ENCODE measurements at places on chromosomes 11 and 22. TPM values are rescaled to one million over a fixed set of nuclear protein-coding genes. Genes with fewer than 3 reads are reported as not detected.

GRCh38 chr11:71936825-71937224 lies 8.0 kb downstream of the RNF121 start:
- H3K4me3 ChIP-seq = no peak overlapping the region
- H3K4me1 ChIP-seq = no peaks in the 10 kb centered on the region
- no peaks in the 10 kb centered on the region for H3K27me3 ChIP-seq
- H3K36me3 ChIP-seq = no peaks in the 10 kb centered on the region
- no peak overlapping the region for H3K27ac ChIP-seq

DNA sequence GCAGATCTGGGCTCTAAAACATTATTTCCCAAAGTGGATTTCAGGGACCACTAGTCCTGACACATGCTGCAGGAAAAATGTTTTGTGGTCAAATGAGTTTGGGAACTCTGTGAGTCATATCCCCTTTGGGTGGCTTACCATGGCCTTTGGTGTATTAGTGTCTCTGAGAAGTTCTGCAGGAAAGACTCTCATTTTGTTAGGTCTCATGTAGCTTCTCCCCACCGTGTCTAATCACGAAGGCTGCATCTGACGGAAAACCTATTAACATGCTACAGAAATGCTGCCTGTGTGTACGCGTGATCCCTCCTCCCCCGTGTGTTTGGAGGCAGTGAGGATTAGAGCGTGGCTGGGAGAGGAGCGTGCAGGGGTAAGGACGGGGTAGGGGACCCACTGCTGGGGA lies 191.7 kb downstream of the ST3GAL4 start:
- no peaks in the 10 kb centered on the region for H3K4me1 ChIP-seq
- no peaks in the 10 kb centered on the region for H3K36me3 ChIP-seq
- no peaks in the 10 kb centered on the region for H3K27me3 ChIP-seq
- no peak for DNase-seq
- H3K27ac ChIP-seq = no peak overlapping the region

The KCNE3 gene
- total RNA-seq = 31.9 TPM

The CDC42EP2 gene
- total RNA-seq = 28.3 TPM

DNA sequence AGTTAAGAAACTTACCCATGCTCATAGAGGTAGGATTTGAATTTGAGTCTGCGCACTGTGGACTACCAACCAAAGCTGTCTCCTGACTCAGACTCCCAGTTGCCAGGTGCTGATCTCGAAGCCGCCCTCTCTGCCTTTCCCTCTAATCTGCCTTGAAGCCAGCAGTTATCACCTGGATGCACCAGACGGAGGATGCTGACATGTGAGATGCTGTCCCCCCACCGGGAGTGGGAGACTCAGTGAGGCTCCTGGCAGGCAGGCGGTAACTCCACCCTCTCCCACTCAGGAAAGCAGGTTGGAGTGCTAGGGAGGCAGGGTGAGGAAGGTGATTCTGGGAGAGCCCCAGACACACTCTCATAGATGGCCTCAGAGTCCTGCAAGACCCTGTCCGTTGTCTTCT lies 40.4 kb downstream of the KIAA1671 start:
- no peak for DNase-seq
- H3K4me3 ChIP-seq = no peak overlapping the region
- H3K27ac ChIP-seq = peak overlapping the region; percentile 80
- H3K36me3 ChIP-seq = no peaks in the 10 kb centered on the region
- no peaks in the 10 kb centered on the region for H3K27me3 ChIP-seq

GRCh38 chr22:47381240-47381639 lies 618.8 kb downstream of the TBC1D22A start:
- no peaks in the 10 kb centered on the region for H3K4me1 ChIP-seq
- no peak overlapping the region for H3K27ac ChIP-seq
- no peaks in the 10 kb centered on the region for H3K36me3 ChIP-seq
- no peak overlapping the region for H3K4me3 ChIP-seq
- H3K27me3 ChIP-seq = no peaks in the 10 kb centered on the region

- H3K36me3 ChIP-seq = no peaks in the 10 kb centered on the region
- no peak overlapping the region for H3K4me3 ChIP-seq
- H3K27ac ChIP-seq = no peak overlapping the region
- no peaks in the 10 kb centered on the region for H3K27me3 ChIP-seq
- H3K4me1 ChIP-seq = no peaks in the 10 kb centered on the region
- DNase-seq = peak; percentile 10
These were observed 48.9 kb upstream of the SHANK2 start for GRCh38 chr11:71301046-71301857.

GRCh38 chr11:125375146-125375545 lies 120.9 kb downstream of the FEZ1 start:
- no peaks in the 10 kb centered on the region for H3K27me3 ChIP-seq
- no peak overlapping the region for H3K27ac ChIP-seq
- H3K36me3 ChIP-seq = no peaks in the 10 kb centered on the region
- no peaks in the 10 kb centered on the region for H3K4me1 ChIP-seq

DNA sequence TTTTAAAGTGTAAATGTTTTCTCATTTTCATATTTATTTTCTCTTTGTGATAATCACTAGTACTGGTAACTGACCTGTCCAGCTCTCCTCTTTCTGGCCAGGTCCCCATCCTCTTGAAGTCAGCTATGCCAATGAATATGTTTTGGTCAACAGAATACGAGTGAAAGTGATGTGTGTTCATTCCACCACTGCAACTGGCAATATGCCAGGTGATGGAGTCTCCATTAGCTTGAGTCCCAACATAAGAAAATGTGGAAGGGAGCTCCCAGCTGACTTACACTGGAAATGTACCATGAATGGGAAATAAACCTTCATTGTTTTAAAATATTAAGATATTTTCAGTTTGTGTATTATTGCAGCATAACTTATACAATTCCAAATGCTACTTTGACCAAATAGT lies 75.8 kb downstream of the CCDC34 start:
- H3K36me3 ChIP-seq = no peaks in the 10 kb centered on the region
- no peaks in the 10 kb centered on the region for H3K4me1 ChIP-seq
- DNase-seq = no peak
- H3K4me3 ChIP-seq = no peak overlapping the region

- no peaks in the 10 kb centered on the region for H3K4me1 ChIP-seq
- DNase-seq = no peak
- H3K36me3 ChIP-seq = no peaks in the 10 kb centered on the region
- H3K4me3 ChIP-seq = no peak overlapping the region
These were observed 40.3 kb downstream of the PARVG start for GRCh38 chr22:44220727-44221680.

DNA sequence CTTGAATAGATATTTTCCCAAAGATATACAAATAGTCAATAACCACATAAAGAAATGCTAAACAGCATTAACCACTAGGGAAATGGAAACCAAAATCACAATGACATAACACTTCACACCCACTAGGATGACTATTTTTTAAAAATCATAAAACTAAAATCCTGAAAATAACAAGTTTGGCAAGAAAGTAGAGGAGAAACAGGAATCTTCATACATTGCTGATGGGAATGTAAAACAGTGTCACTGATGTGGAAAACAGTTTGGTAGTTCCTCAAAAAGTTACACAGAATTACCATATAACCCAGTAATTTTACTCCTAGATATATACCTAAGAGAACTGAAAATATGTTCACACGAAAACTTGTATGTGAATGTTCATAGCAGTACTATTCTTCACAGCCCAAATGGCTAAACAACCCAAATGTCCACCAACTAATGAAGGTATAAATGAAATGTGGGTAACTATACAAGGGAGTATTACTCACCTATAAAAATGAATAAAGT lies 12.5 kb downstream of the PICALM start:
- DNase-seq = no peak
- no peaks in the 10 kb centered on the region for H3K27me3 ChIP-seq
- H3K4me3 ChIP-seq = no peak overlapping the region
- no peaks in the 10 kb centered on the region for H3K36me3 ChIP-seq
- peaks cover 8% of the 10 kb centered on the region for H3K4me1 ChIP-seq
- H3K27ac ChIP-seq = no peak overlapping the region

DNA sequence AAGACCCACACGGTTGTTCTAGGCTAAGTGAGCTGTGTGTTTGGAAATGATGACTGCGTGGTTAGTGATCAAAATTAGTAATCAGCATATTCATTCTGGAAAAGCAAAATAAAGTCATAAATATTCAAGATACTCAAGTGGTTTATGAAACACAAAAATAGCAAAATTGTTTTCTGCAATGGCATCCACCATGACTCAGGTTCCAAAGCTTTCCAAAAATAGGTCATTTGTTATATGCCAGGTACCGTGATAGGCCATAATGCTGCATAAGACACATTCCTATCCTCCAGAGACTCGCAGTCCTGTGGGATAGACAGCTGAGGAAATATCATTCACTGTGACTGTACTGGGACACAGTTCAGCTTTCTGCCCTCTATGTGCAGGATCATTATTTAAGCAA lies 2.4 kb upstream of the ATL3 start:
- no peaks in the 10 kb centered on the region for H3K36me3 ChIP-seq
- no peak overlapping the region for H3K4me3 ChIP-seq
- no peaks in the 10 kb centered on the region for H3K27me3 ChIP-seq
- no peak overlapping the region for H3K27ac ChIP-seq
- H3K4me1 ChIP-seq = peaks cover 5% of the 10 kb centered on the region

The OR4C46 gene
- not detected for total RNA-seq

- DNase-seq = no peak
- H3K36me3 ChIP-seq = no peaks in the 10 kb centered on the region
- no peaks in the 10 kb centered on the region for H3K4me1 ChIP-seq
- H3K27me3 ChIP-seq = no peaks in the 10 kb centered on the region
These were observed 10.9 kb upstream of the CCND1 start for GRCh38 chr11:69630017-69630416.

DNA sequence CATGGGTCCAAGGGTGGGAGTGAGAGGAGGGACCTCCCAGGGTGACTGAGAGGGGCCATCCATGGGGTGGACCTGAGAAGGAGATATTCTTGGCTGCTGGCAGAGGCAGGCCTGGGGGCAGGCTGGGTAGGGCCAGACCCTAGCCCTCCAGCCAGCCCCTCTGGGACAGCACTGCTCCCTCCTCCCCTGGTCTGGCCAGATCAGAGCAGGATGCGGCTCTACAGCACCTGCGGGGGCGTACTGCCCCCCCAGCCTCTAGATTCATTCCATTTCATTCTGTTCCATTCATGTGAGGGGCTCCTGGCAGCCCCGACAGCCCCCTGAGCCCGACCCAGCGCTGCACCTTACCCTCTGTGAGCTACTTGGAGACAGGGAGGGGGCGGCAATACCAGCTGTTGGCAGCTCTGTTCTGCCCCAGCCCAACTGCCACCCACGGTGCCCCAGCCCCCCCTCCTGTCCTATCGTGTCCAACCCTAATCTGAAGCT lies 34.3 kb upstream of the MYRF start:
- no peak overlapping the region for H3K4me3 ChIP-seq
- H3K4me1 ChIP-seq = peaks cover 6% of the 10 kb centered on the region
- no peak overlapping the region for H3K27ac ChIP-seq
- DNase-seq = no peak

- no peak for DNase-seq
- H3K4me3 ChIP-seq = no peak overlapping the region
- H3K36me3 ChIP-seq = no peaks in the 10 kb centered on the region
These were observed 5.4 kb upstream of the APOL2 start for GRCh38 chr22:36244522-36245391.

DNA sequence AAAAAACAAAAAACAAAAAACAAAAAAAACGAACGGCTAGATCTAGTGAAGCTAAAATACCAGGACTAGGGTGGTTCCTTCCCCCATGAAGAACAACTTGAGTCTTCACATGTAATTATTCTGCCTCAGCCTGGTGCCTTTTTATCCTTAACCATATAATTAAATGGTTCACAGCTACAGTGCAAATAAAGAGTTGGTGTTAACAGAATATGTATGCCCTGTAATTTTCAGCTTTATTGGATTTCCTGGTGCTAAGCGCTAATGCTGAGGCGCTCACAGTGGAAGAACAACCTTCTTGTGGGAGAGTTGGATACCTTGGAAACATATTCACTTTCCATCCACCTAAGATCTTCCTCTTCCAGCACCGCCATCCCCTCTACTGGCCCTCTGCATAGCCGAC lies 158.5 kb upstream of the SORL1-AS1 start:
- H3K4me1 ChIP-seq = no peaks in the 10 kb centered on the region
- no peaks in the 10 kb centered on the region for H3K27me3 ChIP-seq
- no peaks in the 10 kb centered on the region for H3K36me3 ChIP-seq
- no peak for DNase-seq

DNA sequence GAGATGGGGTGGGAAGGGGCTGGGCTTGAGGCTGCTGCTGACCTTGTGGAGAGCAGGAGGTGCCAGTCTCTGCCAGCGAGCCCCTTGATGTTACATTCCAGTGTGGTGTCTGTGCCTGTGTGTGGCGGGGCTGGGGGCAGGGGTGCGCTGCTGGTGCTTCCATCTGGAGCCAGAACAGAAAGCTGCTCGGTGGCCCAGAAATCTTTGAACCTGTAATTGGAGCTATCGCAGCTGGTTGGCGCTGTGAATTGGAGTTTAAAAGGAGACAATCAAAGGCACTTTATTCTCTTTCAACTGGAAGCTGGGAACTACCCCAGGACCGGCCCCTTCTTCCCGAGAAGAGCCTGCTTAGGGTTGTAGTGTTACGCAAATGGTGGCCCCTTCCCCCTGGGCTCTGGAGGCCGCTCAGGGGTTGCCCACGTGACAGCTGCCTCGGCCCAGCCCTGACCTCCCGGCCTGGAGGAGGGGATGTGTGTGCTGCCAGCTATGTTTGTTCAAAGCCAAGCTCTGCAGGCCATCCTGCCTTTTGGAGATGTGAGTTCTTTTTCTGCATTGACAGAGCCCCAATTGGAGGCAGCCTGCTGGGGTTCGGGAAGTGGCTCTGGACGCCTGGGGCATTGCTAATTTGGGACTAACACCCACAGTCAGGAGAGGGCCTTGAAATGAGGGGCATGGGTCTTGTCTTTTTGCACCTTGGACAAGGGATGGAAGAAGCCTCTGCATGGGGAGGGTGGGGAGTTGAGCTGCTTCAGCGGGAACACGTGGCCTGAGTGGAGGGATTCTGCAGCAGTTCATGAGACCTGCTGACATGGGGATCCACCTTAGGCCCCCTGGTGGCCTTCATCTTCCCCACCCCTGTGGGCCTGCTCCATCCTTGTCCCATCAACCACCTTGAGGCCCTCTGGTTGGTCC lies 14.0 kb upstream of the ARSA start:
- H3K4me1 ChIP-seq = no peaks in the 10 kb centered on the region
- H3K36me3 ChIP-seq = no peaks in the 10 kb centered on the region
- DNase-seq = no peak
- no peak overlapping the region for H3K27ac ChIP-seq
- no peaks in the 10 kb centered on the region for H3K27me3 ChIP-seq
- no peak overlapping the region for H3K4me3 ChIP-seq

The OPCML gene
- total RNA-seq = not detected

GRCh38 chr11:119367661-119368120 lies 13.8 kb downstream of the USP2 start:
- peak; percentile 49 for DNase-seq
- H3K27ac ChIP-seq = peak overlapping the region; percentile 70
- H3K4me1 ChIP-seq = peaks cover 29% of the 10 kb centered on the region
- no peaks in the 10 kb centered on the region for H3K27me3 ChIP-seq
